Mammary microvascular endothelial cell (primary cell): ENCODE measurements at places on chromosomes 6 and 20. TPM values are rescaled to one million over a fixed set of nuclear protein-coding genes. Genes with fewer than 3 reads are reported as not detected.

IL17F gene
- not detected in 2 replicates for total RNA-seq

VGLL2 gene
- not detected in 2 replicates for total RNA-seq

HM13 gene
- 53.5 and 79.1 TPM in 2 replicates for total RNA-seq

BPIFB3 gene
- not detected in 2 replicates for total RNA-seq

CD109 gene
- 53.6 and 55.0 TPM in 2 replicates for total RNA-seq

C6orf89 gene
- 31.7 and 35.8 TPM in 2 replicates for total RNA-seq

MUCL3 gene
- 0.07 TPM in 1 of 2 replicates, not detected in the other for total RNA-seq

DEFB114 gene
- total RNA-seq: not detected in 2 replicates

FAM210B gene
- 40.2 and 45.6 TPM in 2 replicates for total RNA-seq

FRMD1 gene
- not detected in 2 replicates for total RNA-seq

PGK2 gene
- total RNA-seq: not detected in 2 replicates

SH3BGRL2 gene
- 23.8 and 27.3 TPM in 2 replicates for total RNA-seq

C6orf15 gene
- total RNA-seq: not detected in 2 replicates

FAM209B gene
- not detected in 2 replicates for total RNA-seq

BPIFB4 gene
- total RNA-seq: not detected in 2 replicates

NRSN1 gene
- total RNA-seq: not detected in 2 replicates

BTN1A1 gene
- total RNA-seq: not detected in 2 replicates

GSTA2 gene
- total RNA-seq: not detected in 2 replicates

TMEM244 gene
- not detected in 2 replicates for total RNA-seq

EEF1E1 gene
- total RNA-seq: 78.3 and 87.3 TPM in 2 replicates

ARMC12 gene
- not detected in 2 replicates for total RNA-seq

SLA2 gene
- not detected in 2 replicates for total RNA-seq
